ENCODE measurements at places on chromosomes 6 and 20.

DNA sequence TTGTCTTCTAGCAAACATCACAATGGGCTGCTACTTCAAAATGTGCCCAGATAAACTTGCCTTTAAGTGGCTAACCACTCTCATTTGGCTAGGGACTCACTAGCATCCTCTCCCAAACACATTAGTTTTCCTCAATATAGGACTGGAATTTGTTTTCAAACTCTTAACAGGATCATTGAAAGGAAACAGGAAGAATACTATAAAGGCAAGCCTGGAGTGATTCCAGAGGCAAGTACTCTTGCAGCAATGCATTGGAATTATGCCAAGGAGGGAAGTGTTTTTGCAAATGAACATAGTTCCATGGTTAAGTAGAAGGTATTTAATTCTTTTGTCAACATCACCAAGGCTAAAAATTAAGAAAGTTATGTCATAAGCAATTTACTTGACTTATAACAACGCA is 12.2 kb downstream of the EPHA7 start:
- no peak for DNase-seq

DNA sequence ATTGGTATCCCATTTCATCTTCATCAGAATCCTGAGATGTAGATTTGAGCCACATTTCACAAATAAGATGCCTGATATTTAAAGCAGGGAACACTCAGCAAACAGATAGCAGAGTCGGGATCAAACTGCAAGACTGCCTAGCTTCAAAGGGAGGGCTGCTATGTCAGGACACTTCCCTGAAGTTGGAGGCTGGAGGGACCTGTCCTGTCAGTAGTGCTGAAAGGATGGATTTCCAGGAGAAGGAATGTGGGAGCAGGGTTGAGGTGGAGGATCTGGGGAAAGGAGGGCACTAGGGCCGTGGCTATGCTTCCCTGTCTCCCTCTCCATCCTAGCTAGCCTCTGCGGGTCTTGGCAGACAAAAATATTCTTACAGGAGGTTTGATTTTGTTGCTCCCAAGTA is 32.2 kb downstream of the COX4I2 start:
- DNase-seq, result no peak

DNA sequence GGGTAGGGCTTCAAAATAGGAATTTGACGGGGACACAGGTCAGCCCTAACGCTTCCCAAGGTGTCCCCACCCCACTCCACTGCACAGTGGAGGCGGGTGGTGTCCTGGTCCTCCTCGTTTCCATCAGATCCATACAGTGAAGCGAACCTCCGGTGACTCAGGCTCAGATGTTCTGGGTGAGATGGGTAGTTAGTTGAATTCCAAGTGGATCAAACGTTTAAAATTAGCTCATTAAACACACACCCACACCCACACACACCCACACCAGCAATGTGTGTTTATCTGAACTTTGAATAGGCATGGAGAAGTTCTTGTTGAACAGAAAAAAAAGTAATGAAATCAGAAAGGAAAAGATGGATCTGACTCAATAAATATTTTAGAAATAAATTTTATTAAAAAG is 58.9 kb downstream of the CDH4 start:
- DNase-seq, result no peak

- no peak for DNase-seq
These were observed 31.4 kb downstream of the AFDN start for GRCh38 chr6:167858086-167858591.

DNA sequence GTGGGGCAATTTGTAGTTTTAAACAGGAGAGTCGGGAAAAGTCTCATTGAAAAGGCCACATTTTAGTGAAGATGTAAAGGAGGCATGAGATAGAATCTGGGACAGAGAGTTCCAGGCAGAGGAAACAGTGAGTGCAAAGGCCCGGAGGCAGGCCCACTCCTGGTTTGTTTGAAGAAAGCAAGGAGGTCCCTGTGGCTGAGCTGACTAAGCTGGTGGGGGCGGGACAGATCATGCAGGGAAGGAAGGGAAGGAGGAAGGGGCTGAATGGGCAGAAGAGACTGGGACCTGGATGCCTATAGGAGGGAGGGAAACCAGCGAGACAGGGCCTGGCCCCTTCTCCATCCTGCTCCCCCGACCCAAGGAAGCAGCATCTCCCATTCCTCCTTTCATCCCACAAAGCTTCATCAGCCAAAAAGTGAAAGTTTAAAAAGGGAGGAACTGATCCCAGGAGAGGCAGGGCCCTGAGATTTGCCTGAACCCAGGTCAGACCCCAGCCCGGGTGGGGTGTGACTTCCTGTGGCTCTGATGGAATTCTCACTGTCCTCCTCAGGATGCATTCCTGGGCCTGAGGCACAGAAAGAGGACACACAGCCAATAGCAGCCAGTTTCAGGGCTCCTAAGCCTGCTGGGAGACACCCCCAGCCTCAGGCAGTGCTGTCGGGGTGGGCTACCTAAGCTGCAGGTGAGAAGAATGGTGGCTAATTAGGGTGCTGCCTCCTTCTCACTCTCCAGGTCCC is 54.2 kb upstream of the SIRPA start:
- DNase-seq, result no peak

DNA sequence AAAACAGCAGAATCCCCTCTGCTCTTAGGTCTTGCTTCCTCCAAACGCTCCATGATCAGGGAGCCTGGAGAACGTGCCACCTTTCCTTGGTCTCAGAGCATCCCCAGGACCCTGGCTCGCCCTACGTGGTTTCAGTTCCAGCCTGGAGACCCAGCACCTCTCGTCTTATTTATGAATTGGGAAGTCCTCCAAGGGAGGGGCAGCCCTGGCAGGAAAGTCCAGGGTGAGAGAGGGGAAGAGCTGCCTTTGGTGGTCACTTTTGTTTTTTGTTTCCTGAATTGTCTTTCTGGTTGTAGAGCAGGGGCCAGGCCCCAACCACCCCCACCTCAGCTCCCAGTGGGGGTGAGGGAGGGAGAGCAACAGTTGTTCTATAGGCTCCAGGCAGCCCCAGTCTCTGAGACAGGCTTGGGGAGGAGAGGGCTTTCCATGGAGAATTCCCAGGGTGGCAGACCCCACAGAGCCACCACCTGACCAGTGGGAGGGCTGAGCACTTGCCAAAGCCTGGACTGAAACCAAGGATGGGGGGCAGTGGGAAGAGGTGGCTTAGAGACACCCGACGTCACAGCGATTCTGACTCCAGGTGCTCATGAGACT is 88.8 kb downstream of the PRND start:
- no peak for DNase-seq

- DNase-seq, result no peak
These were observed 11.4 kb downstream of the PKIB start for GRCh38 chr6:122621638-122622037.

DNA sequence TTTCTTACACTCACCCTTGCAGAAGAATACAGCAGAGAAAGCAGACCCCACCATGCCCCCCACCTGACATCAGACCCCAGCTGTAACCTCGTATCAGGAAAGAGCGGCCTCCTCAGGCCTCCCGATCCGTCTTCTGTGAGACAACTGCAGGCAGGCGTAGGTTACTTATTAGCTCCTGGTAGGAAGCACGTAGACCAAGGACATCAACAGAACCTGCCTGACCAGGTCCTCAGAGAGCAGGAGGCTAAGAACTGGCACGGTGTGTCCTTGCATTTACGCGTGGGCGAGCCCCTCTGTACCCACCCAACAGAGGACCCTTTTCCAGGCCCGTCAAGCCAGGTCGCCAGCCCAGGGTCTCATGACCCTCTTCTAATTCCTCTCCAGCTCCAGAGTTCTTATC is 51.0 kb downstream of the ABHD12 start:
- DNase-seq, result no peak

DNA sequence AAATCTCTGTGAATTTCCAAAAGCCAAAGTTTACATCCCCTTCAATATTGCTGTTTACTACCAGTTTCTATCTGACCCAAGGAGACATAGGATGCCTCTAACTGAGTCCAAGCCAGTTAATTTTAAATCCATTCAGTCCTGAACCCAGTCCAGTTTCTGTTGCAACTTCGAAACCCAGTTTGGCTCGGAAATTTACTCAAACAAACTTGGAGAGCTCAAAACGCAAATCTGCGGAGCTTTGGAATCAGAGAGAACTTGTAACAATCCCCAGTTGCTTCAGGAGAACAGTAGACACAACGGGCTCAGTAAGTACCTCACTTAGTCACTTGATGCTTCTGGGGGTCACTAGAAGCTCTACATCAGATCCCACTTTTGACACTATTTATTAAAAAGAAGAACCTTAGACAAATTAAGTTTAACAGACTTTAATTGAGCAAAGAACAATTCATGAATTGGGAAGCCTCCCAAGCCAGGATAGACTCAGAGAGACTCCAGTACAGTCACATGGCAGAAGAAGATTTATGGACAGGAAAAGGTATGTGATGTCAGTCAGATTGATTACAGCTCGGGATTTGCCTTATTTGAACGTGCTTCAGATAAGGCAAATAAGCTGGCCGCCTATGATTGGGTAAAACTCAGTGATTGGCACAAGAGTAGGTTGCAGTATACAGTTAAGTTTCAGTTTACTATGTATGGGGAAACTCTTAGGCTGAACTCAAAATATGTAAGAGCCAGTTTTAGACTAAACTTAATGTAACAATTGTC is 118.0 kb downstream of the RFPL4B start:
- DNase-seq, result no peak

- no peak for DNase-seq
These were observed 348.1 kb upstream of the CITED2 start for GRCh38 chr6:139722530-139722929.

DNA sequence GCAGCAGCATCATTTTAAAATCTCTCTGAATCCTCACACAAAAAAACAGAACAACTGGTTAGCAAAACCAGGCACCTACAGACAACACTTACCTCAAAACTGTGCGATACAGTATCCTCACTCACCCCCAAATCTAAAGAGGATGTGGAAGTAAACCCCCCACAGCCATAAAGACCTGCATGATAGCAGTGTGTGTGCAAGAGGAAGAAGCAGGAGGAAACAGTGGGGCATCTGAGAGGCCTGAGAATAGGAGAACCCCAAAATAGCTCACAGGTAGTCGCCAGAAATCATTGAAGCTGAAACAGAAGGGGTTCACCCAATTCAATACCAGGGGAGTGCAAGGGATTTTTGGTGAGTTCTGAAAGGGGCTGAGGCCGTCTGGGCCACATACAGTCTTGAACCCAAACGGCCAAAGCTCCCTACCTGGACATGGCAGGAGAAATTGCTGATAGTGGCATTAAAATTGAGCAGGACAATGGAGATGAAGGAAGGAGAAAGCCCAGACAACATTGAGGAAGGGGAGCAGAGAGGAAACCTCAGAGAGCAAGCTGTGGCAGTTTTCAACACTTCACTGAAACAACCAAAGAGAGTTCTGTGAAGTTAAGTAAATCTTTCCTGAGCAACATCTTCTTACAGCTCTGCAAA is 129.7 kb downstream of the FIG4 start:
- DNase-seq, result no peak

DNA sequence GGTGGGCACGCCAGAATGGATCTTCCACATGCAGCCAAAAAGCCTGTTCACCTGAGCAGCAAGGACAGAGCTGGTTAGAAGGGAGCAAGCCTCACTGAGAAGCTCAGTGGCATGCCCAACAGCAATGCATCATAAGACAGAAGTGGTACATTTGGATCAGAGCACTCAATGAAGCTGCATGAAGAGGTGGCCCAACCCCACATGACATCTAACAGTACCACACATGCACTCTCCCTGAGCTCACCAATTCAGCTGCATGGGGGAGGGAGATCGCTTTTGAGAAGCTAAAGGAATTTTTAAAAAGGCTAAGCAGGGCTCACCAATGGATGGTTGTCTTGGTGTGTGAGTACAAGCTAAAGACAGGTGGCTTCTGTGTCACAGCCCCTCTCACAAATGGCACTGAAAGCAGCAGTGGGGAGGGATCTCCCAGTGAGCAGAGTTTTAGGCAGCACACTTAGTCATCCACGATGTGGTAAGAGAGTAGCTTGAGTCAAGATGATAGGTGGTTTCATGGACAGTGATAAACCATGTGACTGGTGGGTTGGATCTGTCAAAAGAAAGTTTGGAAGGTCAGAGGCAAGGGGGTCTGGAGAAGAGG is 166.6 kb upstream of the TAB2 start:
- DNase-seq, result peak; percentile 79

DNA sequence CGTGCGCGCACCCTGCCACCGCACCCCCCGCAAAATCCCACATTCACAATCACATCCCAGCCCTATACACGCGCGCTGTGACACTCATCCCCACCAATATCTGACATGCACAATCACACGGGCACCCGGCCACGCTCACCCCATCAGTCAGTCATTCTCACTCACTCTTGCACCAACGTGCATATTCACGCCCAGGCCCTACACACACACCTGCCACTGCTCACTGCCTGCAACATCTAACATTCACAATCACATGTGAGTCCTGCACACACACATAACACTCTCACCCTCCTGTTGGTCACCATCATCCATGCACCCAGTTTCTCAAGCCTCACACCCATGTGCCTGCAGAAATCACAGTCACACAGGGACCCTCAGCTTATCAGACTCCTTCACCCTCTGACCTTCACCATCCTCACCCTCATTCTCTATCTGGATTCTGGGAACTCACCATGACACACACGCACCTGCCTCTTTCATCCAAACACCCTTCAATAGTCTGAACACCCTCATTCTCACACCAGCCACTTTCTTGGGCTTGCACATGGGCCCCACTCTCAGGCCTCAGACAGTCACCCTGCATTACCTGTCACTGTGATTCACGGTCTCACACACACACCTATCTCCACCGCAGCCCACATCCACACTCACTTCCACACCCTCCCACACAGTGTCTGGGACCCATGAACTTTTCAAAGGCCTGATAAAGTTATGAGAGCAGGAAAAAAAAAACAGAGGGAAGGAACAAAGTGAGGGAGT is 748 bp upstream of the ATP9A start:
- DNase-seq, result no peak

DNA sequence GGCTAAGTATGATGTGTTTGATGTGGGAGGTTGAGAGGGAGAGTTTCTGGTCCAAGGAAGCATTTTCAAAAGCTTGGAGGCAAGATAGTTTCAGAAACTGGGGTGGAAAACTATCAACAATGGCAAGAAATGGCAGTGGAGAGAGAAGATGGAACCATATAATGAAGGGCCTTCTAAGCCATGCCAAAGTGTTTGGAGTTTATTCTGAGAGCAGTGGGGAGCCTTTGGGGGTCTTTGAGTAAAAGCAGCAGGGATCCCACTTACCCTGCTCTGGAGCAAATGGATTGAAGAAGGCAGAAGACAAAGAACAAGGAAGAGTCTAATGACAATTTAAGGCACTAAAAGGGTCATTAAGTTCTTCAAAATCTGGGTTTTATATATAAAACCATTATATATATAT is 538.9 kb downstream of the UTRN start:
- DNase-seq, result no peak

DNA sequence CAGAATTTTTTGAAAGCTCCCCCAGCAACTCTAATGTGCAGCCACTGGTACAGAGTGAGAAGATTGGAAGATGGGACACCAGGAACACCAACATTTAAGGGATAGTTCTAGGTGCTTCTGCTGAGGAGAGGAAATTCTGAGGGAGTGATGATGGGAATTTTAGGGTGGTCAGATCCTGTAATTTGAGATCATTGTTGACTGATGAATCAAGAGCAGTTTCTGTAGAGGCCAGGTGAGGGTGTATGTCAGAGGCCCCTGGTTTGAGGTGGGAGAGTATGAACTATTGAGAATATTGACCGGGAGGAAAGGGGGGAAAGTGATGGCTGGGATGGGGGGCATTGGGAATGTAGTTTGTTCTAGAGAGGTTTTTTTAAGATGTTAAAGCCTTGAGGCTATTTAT is 47.2 kb downstream of the PTPRA start:
- no peak for DNase-seq

All from CD4-positive, alpha-beta T cell treated with Interleukin-4 for 4 hours (primary cell).